ENCODE measurements at places on chromosomes 7 and 10. TPM values are rescaled to one million over a fixed set of nuclear protein-coding genes. Genes with fewer than 3 reads are reported as not detected.

Gene HGF
- 108 TPM for total RNA-seq

Gene CPXM2
- 48.1 TPM for total RNA-seq

Gene CFAP46
- 0.66 TPM for total RNA-seq

Gene YKT6
- total RNA-seq = 90.0 TPM

Gene TEX36
- total RNA-seq = not detected

Gene ADK
- 18.2 TPM for total RNA-seq

Gene AKR1C3
- 44.3 TPM for total RNA-seq

DNA sequence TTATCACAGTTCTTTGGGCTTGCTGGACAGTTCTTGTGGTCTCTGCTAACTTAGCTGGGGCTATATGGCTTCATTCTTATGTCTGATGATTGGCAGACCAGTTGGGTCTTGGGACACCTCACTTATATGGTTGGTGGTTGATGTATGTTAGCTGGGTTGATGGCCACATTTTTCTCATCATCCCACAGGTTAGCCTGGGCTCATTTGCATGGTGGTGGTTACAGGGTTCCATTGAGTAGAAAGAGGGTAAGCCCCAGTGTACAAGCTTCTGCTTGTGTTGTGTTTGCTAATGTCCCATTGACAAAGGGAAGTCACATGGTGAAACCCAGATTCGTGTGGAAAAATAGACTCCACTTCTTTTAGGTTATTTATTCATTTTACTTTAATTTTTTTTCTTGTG is 40.6 kb downstream of the TMEM60 start:
- no peaks in the 10 kb centered on the region for H3K27me3 ChIP-seq
- no peak for DNase-seq
- no peaks in the 10 kb centered on the region for H3K36me3 ChIP-seq
- H3K4me3 ChIP-seq = no peak overlapping the region
- no peaks in the 10 kb centered on the region for H3K4me1 ChIP-seq

GRCh38 chr7:113247198-113247597 is 128.8 kb upstream of the SMIM30 start:
- DNase-seq = no peak
- H3K4me3 ChIP-seq = no peak overlapping the region
- H3K27me3 ChIP-seq = no peaks in the 10 kb centered on the region

DNA sequence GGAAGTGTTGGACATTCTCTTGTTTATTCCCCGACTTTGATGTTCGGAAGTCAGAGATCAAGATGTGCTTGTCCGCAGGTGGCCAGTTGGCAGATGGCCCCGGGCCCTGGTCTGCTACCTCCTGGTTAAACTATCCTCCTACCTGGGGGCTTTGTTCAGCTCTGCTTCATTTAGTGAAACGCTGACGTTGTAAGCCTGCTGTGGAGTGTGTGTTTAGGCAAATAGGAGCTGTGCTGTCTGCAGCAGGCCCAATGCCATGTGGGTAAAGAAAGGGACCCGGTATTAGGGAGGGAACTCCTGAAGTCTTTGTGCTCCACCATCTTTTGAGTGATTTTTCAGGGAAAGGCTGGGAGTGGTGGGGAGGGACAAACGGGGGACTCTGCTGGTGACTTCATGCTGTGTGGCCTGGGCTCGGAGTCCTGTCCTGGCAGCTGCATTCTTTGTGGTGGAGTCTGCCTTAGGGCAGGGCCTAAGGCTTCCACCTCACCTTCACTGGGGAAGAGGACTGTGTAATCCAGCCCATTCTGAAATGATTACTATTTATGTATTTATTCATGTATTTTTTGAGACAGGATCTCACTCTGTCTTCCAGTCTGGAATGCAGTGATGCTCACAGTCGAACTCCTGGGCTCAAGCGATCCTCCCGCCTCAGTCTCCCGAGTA is 171.1 kb upstream of the KLF6 start:
- no peak overlapping the region for H3K27ac ChIP-seq
- no peak for DNase-seq
- no peak overlapping the region for H3K4me3 ChIP-seq
- no peaks in the 10 kb centered on the region for H3K36me3 ChIP-seq
- H3K4me1 ChIP-seq = no peaks in the 10 kb centered on the region

- H3K27ac ChIP-seq = no peak overlapping the region
- H3K36me3 ChIP-seq = no peaks in the 10 kb centered on the region
- no peaks in the 10 kb centered on the region for H3K4me1 ChIP-seq
- H3K27me3 ChIP-seq = no peaks in the 10 kb centered on the region
Observed at GRCh38 chr7:25801214-25801613, 350.8 kb upstream of the NFE2L3 start.

DNA sequence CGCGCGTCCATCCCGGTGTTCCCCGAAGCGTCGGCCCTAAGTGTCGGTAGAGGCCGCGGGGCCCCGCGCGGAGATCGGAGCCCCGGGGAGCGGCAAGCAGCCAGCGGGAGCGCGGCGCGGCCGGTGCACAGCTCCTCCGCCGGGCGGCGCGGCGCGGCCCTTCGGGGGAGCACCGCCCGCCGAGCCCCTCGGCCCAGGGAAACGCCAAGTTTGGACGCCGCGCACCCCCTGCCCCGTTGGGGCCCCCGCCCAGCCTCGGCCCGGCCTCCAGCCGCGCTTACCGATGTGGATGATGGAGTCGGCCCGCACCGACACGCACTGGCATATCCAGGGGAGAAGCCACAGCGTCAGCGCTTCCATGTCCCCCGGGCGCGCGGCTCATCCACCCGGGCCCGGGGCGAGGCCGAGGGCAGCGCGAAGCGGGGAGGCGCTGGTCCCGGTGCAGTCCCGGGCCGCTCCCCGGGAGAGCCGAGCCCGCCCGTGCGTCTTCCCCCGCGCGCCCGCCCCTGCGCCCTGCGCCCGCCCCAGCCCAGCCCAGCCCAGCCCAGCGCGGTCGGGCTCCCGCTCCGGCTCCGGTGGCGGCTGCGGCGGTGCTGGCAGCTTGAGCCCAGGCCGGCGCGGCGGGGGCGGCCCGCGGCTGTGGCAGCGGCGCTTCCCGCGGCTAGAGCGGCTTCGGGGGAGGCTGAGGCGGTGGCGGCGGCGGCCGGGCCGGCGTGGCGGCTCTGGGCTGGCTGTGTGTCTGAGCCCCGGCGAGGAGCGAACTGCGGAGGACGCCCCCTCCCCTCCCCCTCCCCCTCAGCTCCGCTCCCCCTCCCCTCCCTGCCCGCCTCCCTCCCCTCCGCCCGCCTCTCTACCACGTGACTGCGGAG is at the start of gene GRID1:
TSS of gene GRID1 (minus strand) at position 763 of the 869 bp plus-strand sequence.
- H3K4me1 ChIP-seq = no peaks in the 10 kb centered on the region
- no peak within 1 kb of the TSS for H3K27ac ChIP-seq
- H3K36me3 ChIP-seq = no peaks in the 10 kb centered on the region
- H3K4me3 ChIP-seq = no peak within 1 kb of the TSS
- DNase-seq = no peak

- H3K36me3 ChIP-seq = no peaks in the 10 kb centered on the region
- H3K4me3 ChIP-seq = no peak overlapping the region
- peak; percentile 40 for DNase-seq
- no peaks in the 10 kb centered on the region for H3K4me1 ChIP-seq
Observed at GRCh38 chr7:119929891-119930290, 343.1 kb upstream of the KCND2 start.

DNA sequence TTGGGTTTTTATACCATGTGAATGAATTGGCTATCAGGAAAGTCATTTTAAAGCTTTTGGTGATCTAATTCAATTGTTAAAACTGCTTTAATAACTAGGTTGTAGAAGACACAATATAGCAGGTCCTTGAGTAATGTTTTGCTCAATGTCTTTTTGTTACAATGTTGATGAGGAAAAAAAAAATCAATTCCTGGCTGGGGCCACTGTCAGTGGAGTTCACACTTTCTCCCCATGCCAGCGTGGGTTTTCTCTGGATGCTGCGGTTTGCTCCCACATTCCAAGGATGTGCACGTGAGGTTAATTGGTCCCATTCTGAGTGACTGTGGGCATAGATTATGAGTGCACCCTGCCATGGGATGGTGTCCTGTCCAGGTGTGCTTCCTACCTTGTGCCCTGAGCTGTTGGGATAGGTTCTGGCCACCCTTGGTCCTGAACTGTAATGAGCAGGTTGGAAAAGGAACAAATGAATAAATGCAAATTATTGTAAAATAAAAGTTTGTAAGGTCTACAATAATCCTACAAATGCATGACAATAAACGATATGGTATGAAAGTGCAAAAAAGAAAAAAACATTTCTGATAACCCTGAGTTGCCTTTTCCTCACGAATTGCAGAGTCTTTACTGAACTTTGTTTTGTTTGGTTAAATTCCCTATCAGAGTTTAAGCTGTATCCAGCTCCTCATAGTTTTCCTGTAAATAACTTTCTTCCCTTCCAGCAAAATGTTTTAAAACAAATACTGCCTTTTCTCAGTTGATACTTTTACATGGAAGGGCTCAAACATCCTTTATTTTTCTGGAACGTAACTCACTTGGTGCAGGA is 62.7 kb downstream of the AKR1C4 start:
- H3K4me1 ChIP-seq = no peaks in the 10 kb centered on the region
- no peaks in the 10 kb centered on the region for H3K36me3 ChIP-seq
- no peak for DNase-seq
- H3K27ac ChIP-seq = no peak overlapping the region
- no peak overlapping the region for H3K4me3 ChIP-seq

- no peaks in the 10 kb centered on the region for H3K36me3 ChIP-seq
- no peak for DNase-seq
- no peaks in the 10 kb centered on the region for H3K27me3 ChIP-seq
- no peak overlapping the region for H3K4me3 ChIP-seq
Observed at GRCh38 chr10:51635436-51635835, 64.0 kb downstream of the CSTF2T start.

DNA sequence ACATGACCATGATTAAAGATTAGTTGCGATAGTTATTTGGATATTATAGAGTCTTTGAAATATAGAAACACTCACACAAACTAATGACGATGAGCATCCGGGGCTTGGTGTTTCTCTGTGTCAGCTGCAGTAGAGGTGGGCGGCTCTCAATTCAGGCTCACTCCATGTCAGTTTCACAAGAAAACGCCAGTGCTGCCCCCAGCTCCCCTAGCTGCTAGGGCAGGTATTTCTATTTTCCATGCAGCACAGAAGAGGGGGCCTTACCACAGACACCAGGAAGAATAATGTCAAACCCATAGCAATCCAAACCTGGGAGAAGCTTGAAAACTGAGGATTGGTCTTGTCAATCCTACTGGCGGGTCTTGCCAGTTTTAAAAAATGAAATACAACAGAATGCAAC is 197.1 kb downstream of the PHTF2 start:
- H3K27me3 ChIP-seq = peaks cover 6% of the 10 kb centered on the region
- DNase-seq = no peak
- no peaks in the 10 kb centered on the region for H3K36me3 ChIP-seq
- no peak overlapping the region for H3K4me3 ChIP-seq
- H3K4me1 ChIP-seq = no peaks in the 10 kb centered on the region

- no peak overlapping the region for H3K27ac ChIP-seq
- no peak for DNase-seq
- no peaks in the 10 kb centered on the region for H3K27me3 ChIP-seq
Observed at GRCh38 chr7:96248405-96248804, 73.5 kb downstream of the SLC25A13 start.

- no peaks in the 10 kb centered on the region for H3K4me1 ChIP-seq
- DNase-seq = no peak
- no peaks in the 10 kb centered on the region for H3K36me3 ChIP-seq
- H3K27me3 ChIP-seq = peaks cover 5% of the 10 kb centered on the region
Observed at GRCh38 chr10:98047009-98047741, 16.8 kb upstream of the CRTAC1 start.

GRCh38 chr10:93437946-93438612 is 44.1 kb downstream of the MYOF start:
- H3K27me3 ChIP-seq = no peaks in the 10 kb centered on the region
- H3K27ac ChIP-seq = peak overlapping the region; percentile 99

- H3K36me3 ChIP-seq = no peaks in the 10 kb centered on the region
- no peaks in the 10 kb centered on the region for H3K27me3 ChIP-seq
- no peaks in the 10 kb centered on the region for H3K4me1 ChIP-seq
- H3K4me3 ChIP-seq = no peak overlapping the region
Observed at GRCh38 chr7:73809467-73809951, 21.3 kb upstream of the CLDN4 start.

Data from fibroblast of lung (primary cell).